NCI-H1105 treated with DMSO at 0.1 percent for 48 hours (cell line): ENCODE measurements at places on chromosomes 3 and 15.

- DNase-seq, result no peak
These were observed 5.6 kb upstream of the DCLK3 start for GRCh38 chr3:36769926-36770325.

DNA sequence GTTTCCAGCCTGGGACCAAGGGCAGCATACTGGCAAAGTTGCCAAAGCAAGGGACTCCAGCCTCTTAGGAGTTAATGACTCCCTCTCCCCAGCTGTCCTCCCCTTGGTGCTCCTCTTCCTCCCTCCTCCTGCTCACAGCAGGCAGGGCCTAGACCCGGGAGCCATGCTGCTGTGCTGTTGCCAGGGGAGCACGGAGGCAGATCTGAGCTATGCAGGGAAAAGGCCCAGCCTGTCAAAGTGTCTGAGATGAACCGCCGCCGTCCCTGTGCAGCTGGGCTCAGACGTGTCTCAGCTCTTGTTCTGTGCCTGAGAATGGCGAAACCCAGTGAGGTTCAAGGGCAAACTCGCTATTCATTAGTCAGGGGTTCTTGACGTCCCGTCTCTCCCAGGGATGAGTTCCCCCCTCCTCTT is 60.8 kb upstream of the POLG start:
- no peak for DNase-seq

DNA sequence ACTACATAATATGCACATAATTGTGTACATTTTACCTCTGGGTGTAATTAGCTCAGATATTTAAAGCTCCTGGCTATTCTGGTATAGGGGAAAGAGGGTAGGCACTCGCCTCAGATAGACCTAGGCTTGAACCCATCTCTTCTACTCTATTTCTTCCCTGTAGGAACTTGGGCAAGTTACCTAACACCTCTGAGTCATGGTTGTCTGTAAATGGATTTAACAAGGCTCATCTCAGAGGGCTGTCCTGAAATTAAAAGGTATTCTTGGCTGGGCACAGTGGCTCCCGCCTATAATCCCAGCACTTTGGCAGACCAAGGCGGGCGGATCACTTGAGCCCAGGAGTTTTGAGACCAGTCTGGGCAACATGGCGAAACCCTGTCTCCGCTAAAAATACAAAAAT is 30.7 kb downstream of the NANOGP8 start:
- no peak for DNase-seq

GRCh38 chr3:31265646-31266428 is 266.9 kb upstream of the STT3B start:
- DNase-seq, result no peak

DNA sequence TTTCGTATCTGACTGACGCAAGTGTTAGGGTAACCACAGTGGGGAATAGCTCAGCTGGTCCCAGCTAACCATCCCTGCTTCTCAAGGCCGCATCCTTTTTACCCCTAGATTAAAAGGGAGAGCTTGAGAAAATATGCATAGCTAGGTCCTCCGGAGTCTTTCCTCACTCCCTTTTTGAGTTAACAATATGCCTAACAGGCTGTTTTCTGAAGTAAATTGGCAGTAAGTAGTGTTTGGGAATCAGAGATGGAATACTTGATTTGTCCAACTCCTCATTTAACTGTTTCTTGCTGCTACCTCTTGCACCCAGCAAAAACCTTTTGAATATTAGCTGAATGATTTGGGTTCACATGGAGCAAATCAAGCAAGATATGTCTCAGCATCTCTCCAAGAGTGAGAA is 326.1 kb downstream of the LPP start:
- no peak for DNase-seq
